ENCODE measurements at places on chromosomes 7 and 10. TPM values are rescaled to one million over a fixed set of nuclear protein-coding genes. Genes with fewer than 3 reads are reported as not detected.

- DNase-seq: no peak
Measured at GRCh38 chr7:74365322-74366022, 76.3 kb downstream of the CLIP2 start.

DNA sequence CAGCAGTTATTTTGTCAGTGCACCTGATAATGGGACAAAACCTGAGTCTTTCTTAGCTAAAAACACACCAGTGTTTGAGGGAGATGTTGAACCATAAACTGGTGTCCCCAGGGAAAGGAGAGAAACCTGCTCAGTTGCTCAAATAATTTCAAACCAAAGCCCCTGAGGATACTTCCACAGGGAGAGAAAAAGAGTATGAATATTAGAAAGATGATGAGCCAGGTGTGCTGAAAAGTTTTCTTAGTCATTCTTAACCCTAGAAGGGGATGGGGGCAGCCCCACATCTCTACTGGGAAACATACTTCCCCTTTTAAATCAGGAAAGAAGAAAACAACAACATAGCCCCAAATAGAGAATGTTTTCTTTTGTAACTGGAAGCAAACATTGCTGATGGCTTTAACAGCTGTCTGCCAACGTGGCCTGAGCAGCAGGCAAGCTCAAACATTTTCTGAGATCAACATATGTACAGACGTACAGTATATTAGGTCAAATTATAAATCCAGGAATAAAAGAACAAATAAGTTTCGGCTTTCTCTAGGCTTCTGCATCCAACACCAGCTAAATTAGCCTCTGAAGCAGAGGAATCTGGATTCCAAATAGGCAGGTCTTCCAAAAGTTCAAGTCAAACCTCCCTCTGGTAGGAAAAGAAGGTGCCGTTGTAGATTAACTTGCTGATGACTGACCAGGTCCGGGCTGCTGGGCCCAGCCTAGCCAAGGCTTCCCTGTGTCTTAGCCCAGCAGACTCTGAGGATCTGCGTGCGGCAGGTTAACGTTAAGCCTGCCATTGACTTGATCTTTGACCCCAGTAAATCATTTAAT lies 30.5 kb upstream of the FBXW4 start:
- DNase-seq: no peak

- DNase-seq: no peak
Measured at GRCh38 chr7:124255041-124255655, 222.3 kb upstream of the TMEM229A start.

GRCh38 chr10:35723059-35723458 lies 81.0 kb upstream of the FZD8 start:
- DNase-seq: no peak

- DNase-seq: no peak
Measured at GRCh38 chr7:73631558-73631957, 7.2 kb upstream of the MLXIPL start.

GRCh38 chr10:76732306-76732705 lies 905.3 kb downstream of the KCNMA1 start:
- DNase-seq: no peak

- DNase-seq: no peak
Measured at GRCh38 chr10:73892310-73893030, 18.1 kb upstream of the CAMK2G start.

DNA sequence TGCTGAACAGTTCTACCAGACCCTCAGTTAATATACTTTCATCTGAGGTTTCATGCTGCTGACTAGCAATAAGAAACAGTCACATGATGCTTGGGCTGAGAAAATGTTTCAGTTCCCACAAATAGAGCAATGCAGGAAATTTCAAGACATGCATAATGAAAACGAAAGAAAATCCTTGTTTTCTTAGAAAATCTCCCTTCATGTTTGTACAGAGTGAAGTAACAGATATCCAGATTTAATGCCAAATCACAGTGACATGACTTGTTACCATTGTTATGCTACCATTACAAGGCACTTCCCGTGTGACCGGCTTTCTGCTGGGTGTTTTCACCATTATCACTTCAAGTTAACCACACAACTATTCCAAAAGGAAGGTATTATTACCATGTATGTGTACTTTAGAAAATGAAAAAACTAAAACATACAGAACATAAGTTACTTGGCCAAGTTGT lies 121.7 kb downstream of the DOCK4 start:
- DNase-seq: no peak

GRCh38 chr10:131722525-131723264 lies 178.1 kb upstream of the PPP2R2D start:
- no peak for DNase-seq

DNA sequence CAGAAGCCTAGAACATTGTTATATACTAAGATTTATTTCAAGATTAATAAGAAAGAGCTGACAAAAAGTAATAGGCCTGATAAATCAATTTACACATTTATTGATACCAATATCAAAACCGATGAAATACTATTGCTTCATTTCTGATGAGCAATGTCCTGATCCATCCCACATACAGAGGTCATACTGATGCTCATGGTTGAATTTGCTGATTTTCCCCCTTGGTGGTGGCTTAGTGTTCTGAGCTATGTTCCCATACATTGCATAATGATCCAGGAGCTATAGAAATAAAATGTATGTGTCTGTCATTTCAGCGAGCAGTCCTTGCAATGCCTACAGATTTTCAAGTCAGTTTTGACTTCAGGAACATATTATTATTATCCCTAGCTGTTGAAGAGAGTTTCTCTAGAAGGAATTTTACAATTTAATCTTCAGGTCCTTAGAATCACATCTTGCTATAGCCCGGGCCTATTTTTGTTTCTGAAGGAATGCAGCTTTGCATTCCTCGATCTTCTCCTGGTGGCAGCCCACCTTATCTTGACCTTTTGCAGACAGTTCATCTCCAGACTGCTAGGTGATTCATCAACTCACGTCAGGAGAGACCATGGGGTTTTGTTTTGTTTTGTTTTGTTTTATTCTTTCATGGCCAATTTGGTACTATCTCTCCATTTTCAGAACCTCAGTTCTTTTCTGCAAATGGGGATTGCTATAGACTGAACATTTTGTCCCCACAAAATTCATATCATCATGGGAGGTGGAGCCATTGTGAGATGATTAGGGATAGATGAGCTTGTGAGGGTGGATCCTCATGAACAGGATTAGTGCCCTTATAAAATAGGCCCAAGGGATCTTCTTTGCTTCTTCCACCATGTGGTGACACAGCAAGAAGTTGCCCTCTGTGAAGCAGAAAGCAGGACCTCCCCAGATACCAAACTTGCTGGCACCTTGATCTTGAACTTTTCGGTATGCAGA lies 465.6 kb upstream of the IGFBP3 start:
- no peak for DNase-seq

The MINDY4 gene
- total RNA-seq: 13.8 TPM

The EIF5AL1 gene
- total RNA-seq: under 0.01 TPM

The IDI2 gene
- not detected for total RNA-seq

The CFAP70 gene
- total RNA-seq: 10.4 TPM

The WASHC2C gene
- 41.0 TPM for total RNA-seq

The FAM25C gene
- total RNA-seq: not detected
